ENCODE measurements at places on chromosomes 4 and X. TPM values are rescaled to one million over a fixed set of nuclear protein-coding genes. Genes with fewer than 3 reads are reported as not detected.

DNA sequence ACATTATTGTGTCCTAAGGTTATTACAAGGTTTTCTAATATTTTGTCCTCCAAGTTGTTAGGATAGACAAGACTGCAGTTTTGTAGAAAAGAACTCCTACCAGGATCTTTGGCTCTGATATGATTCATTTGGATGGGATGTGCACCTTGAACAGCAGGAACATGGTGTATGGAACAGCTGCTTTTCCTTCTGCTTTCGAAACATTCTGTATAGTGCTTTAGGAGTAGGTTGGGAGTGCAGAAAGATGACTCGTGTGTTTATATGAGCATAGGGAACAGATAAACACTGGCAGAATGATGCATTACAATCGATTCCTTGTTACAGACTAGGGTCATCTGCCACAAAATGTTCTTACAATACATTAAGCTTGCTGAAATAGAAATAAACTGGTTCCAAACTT, 790.1 kb downstream of the DMD start:
- no peak for DNase-seq

DNA sequence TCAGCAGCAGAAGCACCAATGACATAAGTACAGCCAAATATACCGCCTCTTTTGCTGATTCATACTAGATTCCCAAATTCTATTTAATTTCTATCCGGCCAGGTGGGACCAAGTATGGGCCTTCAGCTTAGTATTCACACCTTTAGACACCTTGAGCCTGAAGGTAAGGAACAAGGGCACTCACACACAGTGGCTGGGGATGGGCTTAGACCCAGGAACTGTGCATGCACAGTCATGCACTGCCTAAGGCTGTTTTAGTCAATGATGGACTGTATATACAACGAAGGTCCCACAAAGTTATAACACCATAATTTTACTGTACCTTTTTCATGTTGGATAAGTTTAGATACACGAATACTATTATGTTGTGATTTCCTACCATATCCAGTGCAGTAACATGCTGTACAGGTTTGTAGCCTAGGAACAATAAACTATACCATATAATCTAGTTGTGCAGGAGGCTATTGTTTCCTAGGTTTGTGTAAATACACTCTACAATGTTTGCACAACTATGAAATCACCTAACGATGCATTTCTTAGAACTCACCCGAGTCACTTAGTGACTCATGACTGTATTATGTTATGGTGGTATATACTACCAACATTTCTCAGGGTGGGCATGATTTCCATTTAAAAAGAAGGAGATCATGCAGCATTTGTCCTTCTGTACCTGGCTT, 9.7 kb upstream of the CLNK start:
- DNase-seq, result no peak

DNA sequence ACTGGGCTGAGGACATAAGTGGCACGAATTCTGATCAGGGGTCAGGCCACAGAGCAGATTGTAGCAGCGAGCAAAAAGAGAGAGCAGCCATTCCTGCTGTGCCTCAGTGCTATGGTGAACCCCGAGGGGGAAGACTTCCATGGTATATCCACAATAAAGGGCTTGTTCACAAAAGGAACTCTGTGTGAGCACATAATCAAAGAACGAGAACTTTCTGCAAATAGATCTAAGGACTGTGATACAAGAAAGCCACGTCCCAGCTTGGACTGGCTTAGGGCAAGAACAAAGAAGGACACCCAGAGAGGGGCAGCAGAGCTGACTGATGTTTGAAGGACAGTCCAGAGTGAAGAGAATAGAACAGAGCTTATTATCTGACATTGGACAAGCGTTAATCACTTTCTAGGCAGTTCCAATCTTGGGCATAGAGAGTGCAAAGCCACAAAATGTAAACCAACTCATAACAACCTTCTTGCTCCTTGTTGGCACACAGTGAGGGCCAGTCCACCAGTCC, 24.0 kb downstream of the PPEF2 start:
- no peak for DNase-seq

- DNase-seq, result no peak
Observed at GRCh38 chrX:12153741-12154140, 15.5 kb downstream of the FRMPD4 start.

DNA sequence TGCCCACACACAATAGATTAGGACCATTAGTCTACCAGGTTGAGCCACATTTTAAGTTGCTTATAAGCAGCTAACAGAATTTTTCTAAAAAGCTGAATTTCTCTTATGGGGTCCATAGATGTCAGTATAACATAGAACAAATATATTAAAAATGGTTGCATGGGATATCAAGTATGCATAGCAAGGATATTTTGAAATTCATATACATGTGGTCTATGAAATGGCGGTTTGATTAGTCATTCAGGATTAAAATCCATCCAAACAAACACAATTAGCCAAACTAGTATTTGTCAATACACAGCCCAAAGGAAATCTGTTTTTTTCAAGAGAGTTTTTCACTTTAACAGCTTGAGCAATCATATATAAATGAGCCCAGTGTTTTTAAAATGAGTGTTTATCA, 33.5 kb upstream of the AMOT start:
- DNase-seq, result no peak

The CXCL10 gene
- total RNA-seq, result not detected

The SLC25A5 gene
- total RNA-seq, result 182 TPM

The GYPA gene
- not detected for total RNA-seq

The DCAF8L2 gene
- total RNA-seq, result not detected

The DDX53 gene
- total RNA-seq, result not detected

The RIBC1 gene
- 0.58 TPM for total RNA-seq
